Lung microvascular endothelial cell (primary cell): ENCODE measurements at places on chromosomes 1 and 21.

DNA sequence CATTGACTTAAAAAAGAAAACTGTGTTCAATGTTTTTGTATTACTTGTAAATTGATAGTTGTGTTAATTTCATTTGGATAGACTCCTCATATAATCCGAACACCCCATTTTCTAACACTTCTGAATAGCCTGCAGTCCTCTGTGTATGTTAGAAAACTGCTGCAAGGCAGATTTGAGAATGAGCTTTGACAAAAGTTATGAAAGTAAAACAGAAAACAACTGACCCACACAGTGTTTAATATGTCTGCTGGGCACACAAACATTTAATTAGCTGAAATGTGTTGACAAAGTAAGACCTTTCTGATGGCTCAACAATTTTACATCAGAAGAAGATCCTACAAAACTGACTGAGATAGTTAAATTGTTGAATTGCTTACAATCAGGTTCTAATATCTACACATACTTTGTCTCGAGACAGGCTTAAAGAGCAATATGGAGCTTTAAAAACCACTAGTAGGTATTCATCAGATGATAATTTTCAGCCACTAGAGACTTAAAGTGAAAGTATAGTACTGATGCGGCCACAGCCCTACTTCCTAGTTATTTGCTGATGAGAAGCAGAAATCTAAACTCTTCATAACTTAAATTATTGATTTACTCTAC, 40.0 kb upstream of the PRMT6 start:
- peak; percentile 2 for DNase-seq

- DNase-seq = no peak
These were observed 80.3 kb downstream of the NME7 start for GRCh38 chr1:169287280-169287679.

DNA sequence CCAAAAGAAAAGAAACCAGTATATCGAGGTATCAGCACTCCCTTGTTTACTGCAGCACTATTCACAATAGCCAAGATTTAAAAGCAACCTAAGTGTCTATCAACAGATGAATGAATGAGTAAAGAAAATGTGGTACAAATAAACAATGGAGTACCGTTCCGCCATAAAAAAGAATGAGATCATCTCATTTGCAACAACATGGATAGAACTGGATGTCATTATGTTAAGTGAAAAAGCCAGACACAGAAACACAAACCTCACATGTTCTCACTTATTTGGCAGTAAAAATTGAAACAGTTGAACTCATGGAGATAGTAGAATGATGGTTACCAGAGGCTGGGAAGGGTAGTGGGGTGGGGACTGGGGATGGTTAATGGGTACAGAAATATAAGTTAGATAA, 4.3 kb upstream of the GNG5 start:
- DNase-seq = no peak

DNA sequence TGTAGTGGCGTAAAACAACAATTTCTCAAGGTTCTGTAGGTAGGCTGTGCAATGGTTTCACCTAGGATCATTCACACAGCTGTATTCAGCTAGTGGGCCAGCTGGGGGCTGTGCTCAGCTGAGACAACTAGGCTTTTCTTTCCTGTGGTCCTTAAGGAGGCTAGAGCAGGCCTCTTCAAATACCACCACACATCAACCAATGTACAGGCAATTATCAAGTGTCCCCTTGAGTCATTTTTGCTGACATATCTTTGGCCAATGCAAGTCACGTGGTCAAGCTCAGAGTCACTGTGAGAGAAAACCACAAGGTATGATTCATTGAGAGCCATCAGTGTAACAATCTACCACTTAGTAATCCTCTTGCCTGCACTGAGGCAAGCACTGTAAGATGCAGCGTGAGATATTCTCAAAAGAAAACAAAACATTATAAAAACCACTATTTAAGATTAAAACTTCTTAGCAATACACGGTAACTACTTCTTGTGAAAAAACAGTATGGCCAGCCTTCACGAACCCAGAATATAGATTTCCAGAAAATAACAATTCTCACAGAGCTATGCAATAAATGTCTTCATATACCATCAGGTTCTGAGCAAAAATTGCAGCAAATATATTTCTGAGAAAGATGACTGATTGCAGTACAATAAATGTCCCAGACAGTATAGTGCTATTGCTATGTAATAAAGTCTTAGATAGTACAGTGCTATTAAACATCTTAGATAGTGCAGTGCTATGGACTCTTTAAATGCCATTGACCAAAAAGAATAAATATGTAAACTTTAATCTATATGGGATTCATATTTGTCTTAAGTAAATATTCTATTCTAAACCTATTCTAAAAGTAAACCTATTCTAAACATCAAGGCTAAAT, 55.3 kb downstream of the NME7 start:
- no peak for DNase-seq

DNA sequence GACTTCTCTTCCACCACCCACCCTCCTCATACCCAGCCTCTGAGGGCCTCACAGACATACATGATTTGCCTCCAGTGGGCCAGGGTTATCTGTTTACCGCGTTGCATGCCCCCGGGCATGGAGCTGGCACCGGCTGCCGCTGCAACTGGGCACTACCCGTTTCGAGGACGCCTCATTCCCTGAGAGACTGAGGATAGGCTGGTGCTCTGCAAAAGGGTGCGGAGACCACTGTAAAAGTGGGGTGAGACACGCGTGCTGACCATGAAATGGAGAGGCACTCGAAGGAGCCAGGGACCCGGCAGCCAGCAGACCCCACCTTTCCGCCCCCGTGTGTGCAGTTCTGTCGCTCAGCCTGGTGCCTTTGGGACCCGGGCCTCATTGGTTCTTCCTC, 20.6 kb downstream of the TP73 start:
- DNase-seq = no peak

DNA sequence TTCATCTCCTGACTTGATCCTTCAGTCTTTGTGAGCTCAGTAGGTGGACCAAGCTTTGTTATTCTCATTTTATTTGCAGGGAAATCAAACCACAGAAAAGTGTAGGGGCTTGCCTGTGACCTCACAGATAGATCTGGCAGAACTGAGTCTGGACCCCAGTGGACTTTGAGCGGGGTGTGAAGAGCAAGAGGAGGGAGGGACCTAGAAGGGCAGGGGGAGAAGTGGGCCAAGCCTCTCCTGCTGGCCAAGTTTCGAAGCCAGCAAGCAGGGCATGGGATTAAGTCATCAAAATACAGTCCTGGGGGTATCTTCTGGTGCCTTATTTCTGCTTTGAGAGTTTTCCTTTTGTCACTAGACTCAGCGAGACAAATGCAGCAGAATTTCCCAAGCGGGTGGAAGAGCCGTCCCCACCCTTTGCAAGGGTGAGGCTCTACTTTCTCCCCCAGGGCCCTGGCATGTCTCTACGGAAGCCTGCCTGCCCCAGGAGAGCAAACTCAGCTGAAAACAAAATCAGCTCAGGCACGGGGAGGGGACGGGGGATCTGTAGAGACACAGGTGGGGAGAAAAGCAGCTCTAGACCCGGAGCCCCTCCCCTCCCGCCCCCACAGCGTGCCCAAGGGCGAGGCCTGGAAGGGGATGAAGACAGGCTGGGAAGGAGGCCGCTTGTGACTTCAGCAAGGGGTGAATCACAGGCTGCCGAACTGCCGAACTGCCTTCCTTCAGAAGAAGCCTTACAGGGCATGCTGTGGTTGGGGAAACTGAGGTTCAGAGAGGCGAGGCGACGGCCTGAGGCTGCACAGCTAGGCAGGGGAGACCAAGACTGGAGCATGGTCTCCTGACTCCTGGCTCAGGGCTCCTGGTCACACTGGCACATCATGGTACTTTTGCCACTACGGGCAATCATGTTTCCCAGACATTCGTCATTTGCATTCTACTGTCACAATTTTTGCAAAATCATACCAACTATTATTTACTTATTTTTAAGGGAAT, 19.2 kb downstream of the PKP1 start:
- no peak for DNase-seq

DNA sequence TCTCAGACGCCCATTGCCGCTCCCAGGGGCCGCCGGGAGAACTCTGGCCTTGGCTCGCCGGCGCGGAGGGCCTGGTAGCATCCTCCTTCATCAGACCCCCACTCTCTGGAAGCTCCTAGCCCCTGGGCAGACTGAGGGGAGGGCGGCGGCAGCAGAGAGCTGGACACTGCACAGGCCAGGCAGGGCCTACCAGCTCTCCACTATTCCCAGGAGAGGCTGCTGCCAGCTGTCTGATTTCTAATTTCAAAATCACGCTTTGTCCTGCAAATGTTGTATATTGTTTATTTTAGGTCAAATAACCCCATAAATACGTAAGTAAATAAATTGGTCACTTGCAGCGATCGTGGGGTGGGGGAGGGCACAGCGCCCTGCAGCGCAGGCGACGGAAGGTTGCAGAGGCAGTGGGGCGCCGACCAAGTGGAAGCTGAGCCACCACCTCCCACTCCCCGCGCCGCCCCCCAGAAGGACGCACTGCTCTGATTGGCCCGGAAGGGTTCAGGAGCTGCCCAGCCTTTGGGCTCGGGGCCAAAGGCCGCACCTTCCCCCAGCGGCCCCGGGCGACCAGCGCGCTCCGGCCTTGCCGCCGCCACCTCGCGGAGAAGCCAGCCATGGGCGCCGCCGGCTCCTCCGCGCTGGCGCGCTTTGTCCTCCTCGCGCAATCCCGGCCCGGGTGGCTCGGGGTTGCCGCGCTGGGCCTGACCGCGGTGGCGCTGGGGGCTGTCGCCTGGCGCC, at the start of gene MTARC1:
Gene MTARC1 (plus strand): TSS at position 577 of the 732 bp plus-strand sequence. CDS start 32 bp downstream, at position 609.
- DNase-seq = peak; percentile 49

DNA sequence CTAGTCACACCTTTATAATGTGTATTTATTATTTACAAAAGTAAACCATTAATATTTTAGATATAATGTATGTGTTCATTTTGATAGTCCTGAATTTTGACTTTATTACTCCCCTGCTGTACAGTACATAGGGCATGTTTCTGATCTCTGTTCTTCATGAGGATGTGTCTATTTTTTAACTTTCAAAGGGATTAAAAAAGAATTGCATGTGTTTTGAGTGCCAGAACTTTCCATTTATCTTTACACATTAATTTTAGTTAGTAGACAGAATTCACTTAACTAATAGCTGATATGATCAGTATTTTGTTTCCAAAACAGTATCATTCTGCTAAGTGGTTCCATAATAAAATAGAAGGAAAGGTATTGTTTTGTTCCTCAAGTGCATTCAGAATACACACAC, 3.1 kb downstream of the PBX1 start:
- DNase-seq = no peak

DNA sequence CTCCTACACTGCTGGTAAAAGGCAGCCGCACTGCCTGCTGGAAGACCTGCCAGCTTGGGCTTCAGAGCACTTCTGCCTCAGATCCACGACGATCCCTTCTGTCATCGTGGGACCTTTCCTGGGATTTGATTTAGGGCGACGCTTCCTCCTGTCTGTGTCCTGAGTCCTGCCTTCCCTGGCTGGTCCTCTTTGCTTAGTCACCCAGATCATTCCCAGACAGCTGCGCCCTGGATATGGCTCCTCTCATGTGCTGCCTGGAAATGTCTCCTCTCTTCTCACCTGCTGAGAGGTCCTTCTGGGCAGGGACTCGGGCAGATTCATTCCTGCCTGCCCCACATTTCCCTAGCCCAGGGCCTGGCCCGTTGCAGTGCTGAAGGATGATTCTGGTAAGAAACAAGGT, 72.4 kb upstream of the POU3F1 start:
- no peak for DNase-seq

GRCh38 chr1:116678732-116679090, 11.2 kb upstream of the IGSF3 start:
- no peak for DNase-seq

DNA sequence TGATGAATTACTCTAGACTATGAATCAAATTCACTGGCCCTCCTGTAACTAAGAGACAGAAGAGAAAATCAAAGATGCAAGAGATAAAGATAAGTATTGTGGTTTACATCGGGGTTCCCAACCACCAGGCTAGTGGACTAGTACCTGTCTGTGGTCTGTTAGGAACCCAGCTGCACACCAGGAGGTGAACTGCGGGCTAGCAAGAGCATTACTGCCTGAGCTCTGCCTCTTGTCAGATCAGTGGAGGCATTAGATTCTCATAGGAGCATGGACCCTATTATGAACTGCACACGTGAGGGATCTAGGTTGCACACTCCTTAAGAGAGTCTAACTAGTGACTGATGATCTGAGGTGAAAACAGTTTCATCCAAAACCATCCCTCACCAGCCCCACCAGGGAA, 58.9 kb upstream of the DUSP10 start:
- DNase-seq = no peak

GRCh38 chr1:85065550-85065949, 17.2 kb upstream of the MCOLN3 start:
- DNase-seq = no peak

GRCh38 chr1:31768939-31769704, 5.0 kb upstream of the ADGRB2 start:
- DNase-seq = no peak

- DNase-seq = no peak
These were observed 28.4 kb downstream of the SDC3 start for GRCh38 chr1:30879940-30880677.

DNA sequence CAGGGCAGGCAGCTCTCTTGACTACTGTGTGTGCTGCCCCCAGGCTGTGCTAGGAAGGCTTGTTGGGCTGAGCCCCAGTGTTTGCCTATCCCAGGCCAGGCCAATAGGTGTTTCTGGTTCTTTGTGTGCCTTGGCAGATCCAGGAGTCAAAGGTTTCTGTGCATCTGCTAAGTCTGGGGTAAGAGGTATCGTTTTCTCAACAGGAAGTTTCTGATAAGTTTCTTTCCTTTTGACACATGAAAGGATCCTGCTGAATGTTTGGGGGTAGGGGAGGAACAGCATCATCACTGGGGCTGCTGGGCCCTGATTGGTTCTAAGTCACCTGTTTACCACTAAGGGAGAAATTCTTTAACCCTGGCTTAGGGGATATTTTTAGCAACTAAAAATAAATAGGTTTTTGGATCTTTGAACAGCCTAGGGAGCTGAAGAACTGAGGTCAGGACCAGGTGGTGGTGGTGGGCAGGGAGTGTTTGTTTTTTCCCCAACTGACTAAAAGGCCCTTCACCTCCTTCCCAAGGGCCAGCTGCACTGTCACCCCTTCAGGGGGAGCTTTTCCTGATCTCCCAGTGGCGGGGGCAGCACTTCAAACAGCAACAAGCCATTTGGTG, 85.1 kb downstream of the KCNN3 start:
- peak; percentile 91 for DNase-seq

DNA sequence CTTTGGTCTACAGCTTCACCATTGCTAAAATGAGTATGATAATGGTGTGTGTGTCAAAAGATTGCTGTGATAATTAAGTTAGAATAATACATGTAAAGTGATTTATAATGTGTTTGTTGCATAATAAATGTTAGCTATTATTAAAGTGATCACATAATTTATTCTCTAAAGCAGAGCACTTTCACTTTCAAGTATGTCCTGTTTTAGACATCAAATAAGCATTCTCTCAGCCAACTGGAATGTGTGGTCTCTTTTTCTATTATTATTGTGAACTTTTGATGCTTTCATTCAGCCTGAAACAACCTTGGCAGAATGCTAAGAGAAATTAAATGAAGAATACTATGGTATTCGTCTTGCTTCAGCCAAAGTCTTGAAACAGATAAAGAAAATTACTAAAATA, 102.8 kb upstream of the COL11A1 start:
- DNase-seq = no peak

GRCh38 chr1:174761335-174761734, 238.4 kb upstream of the CACYBP start:
- no peak for DNase-seq
